Neuronal stem cell (in vitro differentiated cells): ENCODE measurements at places on chromosomes 7 and 10.

DNA sequence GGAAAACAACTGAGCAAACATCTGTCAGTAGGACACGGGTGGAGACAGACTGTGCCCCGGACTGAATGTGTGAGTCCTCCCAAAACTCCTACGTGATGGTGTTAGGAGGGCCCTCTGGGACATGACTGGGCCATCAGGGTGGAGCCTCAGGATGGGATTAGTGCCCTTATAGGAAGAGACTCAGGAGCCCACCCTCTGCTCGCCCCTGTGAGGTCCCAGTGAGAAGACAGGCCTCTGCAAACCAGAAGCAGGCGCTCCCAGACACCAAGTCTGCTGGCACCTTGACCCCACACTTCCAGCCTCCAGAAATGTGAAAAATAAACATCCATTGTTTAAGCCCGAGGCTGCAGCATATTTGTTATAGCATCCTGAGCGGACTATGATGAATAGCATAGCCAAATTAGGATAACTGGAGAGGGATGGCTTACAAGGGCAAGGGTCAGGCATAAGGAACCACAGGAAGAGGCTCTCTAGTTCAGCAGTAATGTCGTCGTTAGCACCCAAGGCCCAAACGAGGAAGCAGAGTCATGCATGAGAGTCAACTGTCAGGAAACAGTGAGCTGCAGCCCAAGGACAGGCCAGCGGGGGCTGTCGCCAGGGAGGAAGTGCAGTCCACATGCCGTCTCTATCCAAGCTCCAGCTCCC, 50.6 kb downstream of the PTPRN2 start:
- DNase-seq: no peak

DNA sequence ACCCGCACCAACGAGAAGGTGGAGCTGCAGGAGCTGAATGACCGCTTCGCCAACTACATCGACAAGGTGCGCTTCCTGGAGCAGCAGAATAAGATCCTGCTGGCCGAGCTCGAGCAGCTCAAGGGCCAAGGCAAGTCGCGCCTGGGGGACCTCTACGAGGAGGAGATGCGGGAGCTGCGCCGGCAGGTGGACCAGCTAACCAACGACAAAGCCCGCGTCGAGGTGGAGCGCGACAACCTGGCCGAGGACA, 1.6 kb downstream of the VIM start:
- peak; percentile 40 for DNase-seq

DNA sequence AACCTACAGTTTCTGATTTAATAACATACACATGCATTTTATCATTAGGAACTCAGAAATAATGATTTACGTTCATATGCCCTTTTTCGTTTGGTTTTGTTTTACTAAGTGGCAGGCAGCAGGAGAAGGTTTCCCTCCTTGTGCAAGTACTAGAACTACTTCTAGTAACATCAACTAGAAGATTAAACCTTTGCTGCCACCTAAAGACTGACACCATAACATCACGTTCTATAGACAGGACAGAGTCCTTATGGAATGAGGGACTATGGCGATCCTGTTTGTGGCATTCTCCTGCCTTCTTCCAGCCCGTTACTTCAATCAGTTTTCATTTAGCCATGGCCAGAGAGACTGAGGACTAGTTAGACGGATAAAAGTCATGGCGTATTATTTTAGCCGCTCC, 53.2 kb downstream of the GAD2 start:
- peak; percentile 30 for DNase-seq

- no peak for DNase-seq
Measured at GRCh38 chr10:107299606-107300005, 135.1 kb upstream of the SORCS1 start.

GRCh38 chr10:132095403-132096113, 29.8 kb downstream of the JAKMIP3 start:
- no peak for DNase-seq

GRCh38 chr7:2934211-2934731, 90.2 kb upstream of the GNA12 start:
- DNase-seq: no peak

- no peak for DNase-seq
Measured at GRCh38 chr7:18126281-18126680, 98.6 kb upstream of the PRPS1L1 start.

DNA sequence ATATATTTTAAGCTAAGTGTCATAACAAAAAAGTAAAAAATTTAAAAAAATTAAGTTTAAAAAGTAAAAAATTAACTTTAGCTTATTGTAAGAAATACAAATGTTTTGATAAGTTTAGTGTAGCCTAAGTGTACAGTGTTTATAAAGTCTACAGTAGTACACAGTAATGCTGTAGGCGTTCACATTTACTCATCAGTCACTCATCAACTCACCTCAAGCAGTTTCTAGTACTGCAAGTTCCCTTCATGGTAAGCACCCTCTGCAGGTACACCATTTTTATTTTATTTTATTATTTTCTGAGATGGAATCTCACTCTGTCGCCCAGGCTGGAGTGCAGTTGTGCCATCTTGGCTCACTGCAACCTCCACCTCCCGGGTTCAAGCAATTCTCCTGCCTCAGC, 316.0 kb downstream of the FGFR2 start:
- DNase-seq: no peak

DNA sequence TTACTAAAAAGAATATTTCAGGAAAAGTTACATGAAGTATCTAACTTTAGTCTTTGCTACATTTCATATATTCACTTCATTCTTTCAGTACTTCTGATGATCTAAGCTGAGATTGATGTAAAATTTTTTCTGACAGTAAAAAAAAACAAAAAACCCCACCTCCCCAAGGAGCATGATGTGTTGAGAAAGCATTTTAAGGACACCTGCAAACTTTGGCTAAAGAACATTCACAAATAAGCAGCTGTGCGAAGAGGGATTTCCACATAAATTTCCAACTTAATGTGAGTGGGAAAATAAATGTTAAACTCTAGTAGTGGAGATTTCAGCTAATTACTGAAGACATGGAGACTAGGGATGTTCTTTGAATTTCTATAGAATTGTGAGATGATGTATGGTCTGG, 35.5 kb downstream of the DLD start:
- no peak for DNase-seq

GRCh38 chr7:74290981-74291441, 1.8 kb downstream of the CLIP2 start:
- no peak for DNase-seq

GRCh38 chr10:131979821-131980270, 1.9 kb downstream of the BNIP3 start:
- DNase-seq: no peak
